ENCODE measurements at places on chromosomes 5 and 9. TPM values are rescaled to one million over a fixed set of nuclear protein-coding genes. Genes with fewer than 3 reads are reported as not detected.

Gene KLF4
- 2.2 TPM for total RNA-seq

Gene JMY
- total RNA-seq: 46.0 TPM

Gene CDH12
- total RNA-seq: 36.6 TPM

Gene SPINK7
- not detected for total RNA-seq

Gene AK8
- 1.6 TPM for total RNA-seq

Gene OR1Q1
- total RNA-seq: not detected

Gene LAMC3
- 2.2 TPM for total RNA-seq

Gene ABCA2
- total RNA-seq: 45.4 TPM

Gene SLC6A19
- total RNA-seq: not detected

Gene CARTPT
- total RNA-seq: 0.63 TPM

Gene AIF1L
- total RNA-seq: 21.0 TPM

Gene TMEM215
- 0.31 TPM for total RNA-seq

Gene CXCL14
- 7.8 TPM for total RNA-seq

Gene MAMDC2
- total RNA-seq: 2.5 TPM

Gene INSL4
- not detected for total RNA-seq

Gene TICAM2
- total RNA-seq: 0.31 TPM

Gene GBA2
- total RNA-seq: 92.0 TPM

Gene GRXCR2
- total RNA-seq: not detected

Gene CHSY3
- total RNA-seq: 26.6 TPM

Gene RANBP17
- 95.5 TPM for total RNA-seq

Gene AFAP1L1
- total RNA-seq: 5.9 TPM

Gene PCDHGA8
- total RNA-seq: 30.0 TPM

Gene UBE2D2
- 121 TPM for total RNA-seq

Gene SYK
- total RNA-seq: 1.6 TPM

Gene DDX46
- total RNA-seq: 63.2 TPM

Gene PCDHB11
- 24.1 TPM for total RNA-seq

Gene SLC12A7
- total RNA-seq: 8.1 TPM

Gene IFNA21
- not detected for total RNA-seq

Gene ANKRD34B
- 0.31 TPM for total RNA-seq

Gene MTX3
- 24.4 TPM for total RNA-seq

Gene BTNL3
- not detected for total RNA-seq

Gene BTNL8
- total RNA-seq: not detected

Gene RGS7BP
- total RNA-seq: 26.0 TPM

Gene TRPM3
- 42.3 TPM for total RNA-seq

Gene CAMLG
- 55.1 TPM for total RNA-seq

Gene PCDHGB4
- 35.4 TPM for total RNA-seq

Gene TBC1D2
- 5.9 TPM for total RNA-seq

Gene DMRT2
- not detected for total RNA-seq

Gene IL13
- not detected for total RNA-seq

Gene GGTA1
- total RNA-seq: 1.9 TPM

Gene NDOR1
- total RNA-seq: 6.9 TPM

Gene FGF10
- 1.3 TPM for total RNA-seq

Gene PCDHGA9
- 38.2 TPM for total RNA-seq

Gene NPR2
- total RNA-seq: 19.4 TPM

Gene GALNT12
- total RNA-seq: 1.9 TPM

Gene PLPP7
- total RNA-seq: 7.2 TPM

Gene NEURL1B
- total RNA-seq: 26.6 TPM

Gene S100Z
- not detected for total RNA-seq

Gene TSSK1B
- 0.31 TPM for total RNA-seq

Gene ARSI
- not detected for total RNA-seq

Gene MARCOL
- total RNA-seq: not detected

Gene DMRT3
- total RNA-seq: not detected

Gene VCAN
- 439 TPM for total RNA-seq

Gene NDUFS4
- total RNA-seq: 60.7 TPM

Gene PBX3
- 31.3 TPM for total RNA-seq

Gene CCDC180
- 34.1 TPM for total RNA-seq

Gene ACSL6
- total RNA-seq: 69.5 TPM

Data from parietal lobe (tissue), 2 donors.